ENCODE measurements at places on chromosomes 12 and 14.
A peak's percentile ranks its signal among the peaks of the same experiment; 100 is the strongest.

DNA sequence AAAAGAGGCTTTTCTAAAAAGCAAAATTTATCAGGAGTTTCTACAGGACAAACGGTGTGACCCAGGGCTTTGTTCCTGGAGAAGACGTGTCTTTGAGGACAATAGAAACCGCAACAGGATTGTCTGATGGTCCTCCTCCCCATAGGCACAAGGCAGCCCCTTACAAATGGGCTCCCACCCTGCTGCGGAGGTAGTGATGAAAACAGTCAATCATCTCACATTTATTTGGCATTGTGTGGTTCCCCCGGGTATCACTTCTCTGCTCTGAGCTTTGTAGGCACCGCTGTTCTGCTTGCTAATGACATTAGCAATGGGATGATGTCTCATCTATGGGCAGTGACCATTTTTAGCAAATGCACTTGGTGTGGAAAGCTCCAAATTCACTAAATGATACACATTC is 155.5 kb upstream of the TMPO start:
- DNase-seq = no peak

- DNase-seq = no peak
Observed at GRCh38 chr12:50580436-50580835, 75.7 kb downstream of the DIP2B start.

GRCh38 chr12:614411-614970 is 48.8 kb downstream of the NINJ2 start:
- DNase-seq = no peak

GRCh38 chr12:120109570-120110267 is 6.8 kb downstream of the RAB35 start:
- no peak for DNase-seq

GRCh38 chr14:81298122-81298521 is 77.4 kb upstream of the GTF2A1 start:
- no peak for DNase-seq

- no peak for DNase-seq
Observed at GRCh38 chr14:79325071-79325470, 886.2 kb downstream of the DIO2 start.

DNA sequence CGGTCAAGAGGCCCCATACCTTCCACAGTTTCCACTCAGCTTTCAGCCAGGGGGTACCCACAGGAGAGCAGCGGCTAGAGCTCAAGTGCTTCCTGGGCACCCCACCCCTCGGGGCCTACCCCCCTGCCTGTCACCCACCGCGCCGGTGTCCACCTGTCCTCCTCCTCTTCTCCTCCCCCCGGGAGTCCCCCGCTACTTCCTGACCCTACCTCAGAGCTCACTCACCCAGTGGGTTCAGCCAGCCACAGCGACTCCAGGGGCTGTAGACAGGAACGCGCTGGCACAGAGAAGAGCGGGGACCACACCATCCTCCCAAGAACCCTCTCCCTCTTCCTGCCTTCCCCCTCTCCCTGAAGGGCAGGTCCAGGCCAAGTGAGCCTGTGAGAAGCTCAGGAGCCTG is 123.0 kb downstream of the ESRRB start:
- no peak for DNase-seq

GRCh38 chr12:71159878-71160277 is 2.1 kb upstream of the TSPAN8 start:
- no peak for DNase-seq

GRCh38 chr14:33979613-33980276 is 28.9 kb upstream of the EGLN3 start:
- no peak for DNase-seq

GRCh38 chr12:103783744-103784664 is 57.0 kb downstream of the NT5DC3 start:
- DNase-seq = no peak

DNA sequence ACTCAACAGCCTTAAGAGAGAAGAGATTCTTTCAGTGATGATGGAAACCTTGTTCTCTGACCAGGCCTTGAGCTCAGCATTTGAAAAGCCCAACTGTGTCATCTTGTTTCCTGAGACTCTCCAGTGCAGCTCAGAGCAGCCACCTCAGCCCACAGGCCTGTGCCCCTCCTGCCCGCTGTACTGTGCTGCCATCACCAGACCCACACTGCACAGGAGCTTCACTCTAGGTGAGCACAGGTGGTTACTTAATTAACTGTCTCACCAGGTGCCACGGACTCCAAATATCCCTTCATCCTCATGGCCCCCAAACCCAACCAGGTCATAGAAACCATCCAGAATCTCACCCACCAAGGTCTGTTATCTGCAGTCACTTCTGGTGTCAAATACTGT is 51.3 kb downstream of the JAG2 start:
- no peak for DNase-seq

DNA sequence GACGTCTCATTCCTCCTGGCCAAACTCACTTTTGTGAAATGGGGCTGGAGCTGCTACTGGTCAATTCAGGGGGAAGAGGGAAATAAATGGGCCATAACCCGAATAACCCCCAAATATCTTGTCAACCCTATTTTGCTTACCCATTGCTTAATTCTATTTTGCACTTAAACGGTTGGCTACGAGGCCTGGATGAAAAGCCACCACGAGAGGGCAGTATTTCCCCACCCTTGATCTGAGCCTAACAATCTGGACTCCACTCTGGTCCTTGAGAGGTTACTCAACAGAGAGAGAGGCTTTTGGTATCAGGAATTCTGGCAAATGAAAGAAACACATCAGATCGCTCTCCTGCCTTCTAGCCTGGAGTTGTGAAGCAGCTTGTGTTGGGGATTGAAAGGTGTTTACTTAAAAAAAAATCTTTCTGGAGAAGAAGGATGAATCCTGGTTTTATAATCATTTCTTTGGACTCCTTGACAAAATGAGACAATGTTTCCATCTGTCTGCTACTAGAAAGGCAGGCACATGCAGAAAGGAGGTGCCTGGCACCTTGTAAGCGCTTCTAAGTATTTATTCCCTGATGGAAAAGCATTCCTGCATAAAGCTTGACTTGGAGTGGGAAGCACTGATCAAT is 22.4 kb upstream of the FBXO21 start:
- DNase-seq = peak; percentile 82

- DNase-seq = no peak
Observed at GRCh38 chr14:65500075-65500474, 87.5 kb downstream of the FUT8 start.

DNA sequence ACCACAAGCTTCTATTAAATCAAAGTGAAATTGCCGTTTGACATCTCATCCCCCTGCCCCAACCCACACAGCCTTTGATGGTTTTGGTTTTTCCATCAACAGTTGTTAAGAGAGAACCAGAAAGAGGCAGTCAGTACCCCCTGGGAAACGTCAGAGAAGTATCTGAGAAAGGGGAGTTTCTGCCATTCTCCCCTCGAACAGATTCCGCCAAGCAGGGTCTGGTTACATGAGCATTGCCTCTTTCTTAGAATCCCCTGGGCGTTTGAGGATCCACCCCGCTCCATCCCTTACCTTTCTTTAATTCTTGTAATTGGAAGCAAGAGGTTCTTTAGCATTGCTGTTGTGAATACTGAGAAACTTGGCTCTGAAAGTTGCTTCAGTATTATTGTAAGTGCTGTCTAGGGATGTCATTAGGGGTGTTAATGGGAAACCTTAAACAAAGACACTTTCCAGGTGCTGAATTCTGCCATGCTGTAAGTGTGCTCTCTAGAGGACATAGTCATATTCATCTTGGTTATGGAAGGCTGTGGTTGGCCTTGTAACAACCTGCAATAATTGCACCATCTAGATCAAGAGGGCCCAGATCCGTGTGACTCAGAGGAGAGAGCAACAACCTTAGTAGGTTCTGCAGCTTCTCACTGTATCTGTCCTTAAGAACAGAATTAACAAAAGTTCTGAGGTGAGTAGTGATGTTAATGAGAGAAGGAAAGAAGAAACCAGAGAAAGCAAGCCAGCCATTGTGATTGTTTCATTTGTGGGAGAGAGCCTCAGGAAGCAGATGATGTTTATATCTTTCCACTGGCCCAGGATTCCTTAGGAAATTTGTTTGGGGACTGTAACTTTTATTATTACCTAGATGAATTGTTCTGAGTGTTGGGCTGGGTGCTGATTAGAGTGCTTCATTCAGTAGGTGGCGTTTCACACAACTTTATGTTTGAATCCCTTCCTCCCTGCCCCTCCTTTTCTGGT is 9.0 kb downstream of the TMBIM6 start:
- DNase-seq = peak; percentile 86
